ENCODE measurements at places on chromosomes 1 and 21.

GRCh38 chr1:228989676-228989991, 254.4 kb downstream of the RHOU start:
- no peak for DNase-seq

DNA sequence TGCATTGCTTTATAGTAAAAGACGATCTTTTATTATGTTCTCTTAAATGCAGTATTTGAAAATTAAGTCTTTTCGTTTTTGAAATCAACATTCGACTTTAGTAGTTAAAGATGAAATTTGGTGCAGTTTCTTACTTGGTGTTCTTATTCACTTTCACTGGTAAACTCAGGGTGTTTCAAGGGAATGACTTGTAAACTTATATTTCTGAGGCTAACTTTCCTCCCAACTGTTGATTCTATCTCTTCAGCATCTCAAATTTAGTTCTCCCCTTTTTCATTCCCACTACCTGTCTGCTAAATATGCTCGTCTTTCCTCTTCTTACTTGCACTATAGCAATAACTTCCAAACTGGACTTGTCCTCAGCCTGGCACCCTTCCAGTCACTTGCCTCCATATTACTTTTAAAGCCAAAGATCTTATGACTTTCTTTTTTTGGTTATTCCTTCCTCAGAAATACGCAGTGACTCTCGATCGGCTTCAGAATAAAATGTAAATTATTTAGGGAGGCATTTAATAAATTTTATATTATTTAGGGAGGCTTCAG, 988 bp downstream of the SLC35A3 start:
- no peak for DNase-seq

GRCh38 chr1:6497867-6498575, 6.6 kb upstream of the PLEKHG5 start:
- no peak for DNase-seq

GRCh38 chr1:5125208-5125607, 470.8 kb downstream of the AJAP1 start:
- no peak for DNase-seq

DNA sequence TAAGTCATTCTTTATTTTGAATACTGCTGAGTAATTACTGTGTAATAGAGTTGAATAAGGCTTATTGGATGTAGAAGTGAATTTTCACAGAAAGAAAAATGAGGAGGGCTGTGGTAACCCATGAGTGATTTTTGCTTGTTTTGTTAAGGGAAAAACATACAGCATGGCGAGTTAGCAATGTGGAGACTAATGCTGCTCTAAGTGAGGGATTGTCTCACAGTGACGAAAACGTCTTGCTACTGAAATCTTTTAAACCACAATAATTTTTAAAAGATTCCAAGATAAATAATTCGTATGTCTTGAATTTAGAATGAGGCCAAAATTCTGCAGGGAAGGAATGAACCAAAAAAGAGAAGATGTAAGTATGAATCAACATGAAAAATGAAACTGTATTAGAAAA, 16.2 kb upstream of the PLA2G4A start:
- no peak for DNase-seq

DNA sequence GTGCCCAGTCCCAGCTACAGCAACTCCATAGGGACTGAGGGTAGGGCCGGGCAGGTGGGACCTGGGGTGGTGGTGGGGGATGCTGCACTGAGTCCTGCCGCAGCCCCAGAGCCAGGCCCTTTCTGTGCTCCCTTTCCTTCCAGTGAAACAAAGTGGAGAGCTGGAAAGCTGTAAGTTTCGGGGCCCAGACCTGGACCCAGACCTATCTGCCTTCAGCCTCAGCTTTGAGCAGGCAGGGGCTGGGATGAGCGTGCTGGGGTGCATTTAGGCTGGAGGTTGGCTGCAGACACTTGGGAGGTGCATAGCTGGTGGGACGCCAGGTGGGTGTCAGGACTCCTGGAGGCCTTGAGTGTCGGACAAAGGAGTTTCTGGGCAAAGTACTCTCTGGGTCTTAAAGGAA, 92.7 kb upstream of the C1orf174 start:
- no peak for DNase-seq

DNA sequence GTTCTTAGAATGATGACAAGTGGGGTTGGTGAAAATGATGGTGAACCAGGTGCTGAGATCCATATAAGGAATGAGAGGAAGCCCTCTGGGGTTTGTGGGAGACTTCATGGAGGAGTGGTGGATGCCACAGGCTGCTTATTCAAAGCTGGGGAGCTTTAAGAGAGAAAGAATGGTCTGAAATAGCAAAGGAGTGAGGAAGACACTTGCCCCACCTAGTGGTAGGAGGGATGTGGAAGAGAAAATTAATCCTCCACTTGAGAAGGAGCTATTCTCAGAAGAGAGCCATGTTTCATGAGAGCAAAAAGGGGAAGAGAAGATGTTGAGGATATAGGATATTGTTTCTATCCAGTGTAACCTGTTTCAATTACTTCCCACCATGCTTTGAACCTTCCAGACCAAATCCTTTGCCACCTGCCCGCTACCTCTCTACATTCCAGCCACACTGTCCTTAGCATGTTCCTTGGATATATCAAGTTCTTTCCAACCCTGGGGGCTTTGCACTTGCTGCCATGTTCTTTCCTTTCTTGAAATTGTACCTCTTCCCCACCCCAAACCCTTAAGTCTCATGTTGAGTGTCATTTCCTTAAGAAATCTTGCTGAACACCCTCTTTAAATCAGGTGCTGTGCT, 19.6 kb upstream of the ZNF648 start:
- peak; percentile 31 for DNase-seq

DNA sequence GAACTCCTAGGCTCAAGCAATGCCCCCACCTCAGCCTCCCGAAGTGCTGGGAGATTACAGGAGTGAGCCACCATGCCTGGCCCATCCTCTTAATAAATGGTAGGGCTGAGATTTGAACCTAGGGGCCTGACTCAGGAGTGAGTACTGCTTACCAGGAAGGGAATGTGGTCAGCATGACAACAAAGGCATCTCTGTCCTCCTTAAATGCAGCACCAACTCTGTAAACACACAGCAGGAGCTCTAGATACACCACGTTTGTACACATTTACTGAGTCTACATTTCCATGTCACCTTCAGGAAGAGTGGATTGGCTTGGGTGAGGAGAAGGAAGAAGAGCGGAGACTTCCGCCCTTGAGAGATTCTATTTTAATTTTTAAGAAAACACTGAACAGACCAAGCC, 38.5 kb downstream of the HIVEP3 start:
- no peak for DNase-seq

DNA sequence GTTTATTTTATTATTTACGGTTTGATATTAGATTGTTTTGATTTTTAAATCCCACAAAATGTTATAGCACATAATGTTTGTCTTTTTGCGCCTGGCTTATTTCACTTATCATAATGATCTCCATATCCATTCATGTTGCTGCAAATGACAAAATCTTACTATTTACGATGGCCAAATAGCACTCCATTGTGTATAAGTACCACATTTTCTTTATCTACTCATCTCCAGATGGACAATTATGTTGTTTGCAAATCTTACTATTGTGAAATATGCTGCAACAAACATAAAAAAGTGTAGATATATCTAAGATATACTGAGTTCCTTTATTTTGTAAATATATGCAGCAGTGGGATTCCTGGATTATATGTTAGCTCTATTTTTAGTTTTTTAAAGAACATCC, 1568.3 kb downstream of the AMY1C start:
- DNase-seq: no peak

DNA sequence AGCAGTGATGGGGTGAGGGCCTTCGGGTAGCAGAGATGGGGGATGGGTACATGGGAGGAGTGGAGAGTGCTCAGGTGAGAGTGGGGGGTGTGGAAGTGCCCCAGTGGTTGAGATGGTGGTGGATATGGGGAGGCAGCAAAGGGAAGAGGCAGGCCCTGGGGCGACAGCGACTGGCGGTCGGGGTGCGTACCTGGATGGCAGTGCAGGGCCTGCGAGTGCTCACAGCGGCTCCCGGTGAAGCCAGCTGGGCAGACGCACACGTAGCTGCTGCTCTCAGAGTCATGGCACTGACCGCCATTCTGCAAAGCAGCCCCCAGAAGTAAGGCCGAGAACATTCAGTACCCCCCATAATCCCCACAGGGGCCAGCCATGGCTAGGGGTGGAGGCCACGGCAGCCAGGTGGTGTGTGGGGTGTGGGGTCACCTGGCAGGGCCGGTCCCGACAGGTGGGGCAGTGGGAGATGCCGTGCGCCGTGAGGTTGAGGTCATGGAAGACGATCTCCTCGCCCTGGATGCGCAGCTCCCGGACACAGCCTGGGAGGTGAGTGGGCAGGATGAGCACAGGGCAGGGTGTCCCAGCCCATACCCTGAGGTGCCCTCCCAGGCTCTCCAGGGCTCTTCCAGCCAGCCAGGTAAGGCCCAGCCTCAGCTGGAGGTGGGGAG, 18.9 kb downstream of the LDLRAD2 start:
- DNase-seq: no peak

GRCh38 chr1:42420911-42421585, 34.8 kb downstream of the ZMYND12 start:
- no peak for DNase-seq

DNA sequence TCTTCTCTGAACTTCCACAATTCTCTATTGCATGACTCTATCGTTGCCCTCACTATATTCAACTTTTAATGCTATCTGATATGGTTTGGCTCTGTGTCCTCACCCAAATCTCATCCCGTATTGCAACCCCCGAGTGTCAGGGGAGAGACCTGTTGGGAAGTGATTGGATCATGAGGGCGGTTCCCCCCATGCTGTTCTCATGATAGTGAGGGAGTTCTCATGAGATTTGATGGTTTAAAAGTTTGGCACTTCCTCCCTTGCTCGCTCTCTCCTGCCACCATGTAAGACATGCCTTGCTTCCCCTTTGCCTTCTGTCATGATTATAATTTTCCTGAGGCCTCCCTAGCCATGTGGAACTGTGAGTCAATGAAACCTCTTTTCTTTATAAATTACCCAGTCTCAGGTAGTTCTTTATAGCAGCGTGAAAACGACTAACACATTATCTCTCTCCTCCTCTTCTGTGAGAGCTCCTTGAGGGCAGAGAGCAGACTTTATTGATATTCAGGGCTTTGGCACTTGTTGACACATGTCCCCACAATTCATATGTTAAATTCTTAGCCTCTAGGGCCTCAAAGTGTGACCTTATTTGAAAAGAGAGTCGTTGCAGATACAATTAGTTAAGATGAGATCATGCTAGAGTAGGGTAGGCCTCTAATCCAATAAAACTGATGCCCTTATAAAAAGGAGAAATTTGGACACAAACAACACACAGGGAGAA, 52.1 kb downstream of the ADCY10 start:
- no peak for DNase-seq

DNA sequence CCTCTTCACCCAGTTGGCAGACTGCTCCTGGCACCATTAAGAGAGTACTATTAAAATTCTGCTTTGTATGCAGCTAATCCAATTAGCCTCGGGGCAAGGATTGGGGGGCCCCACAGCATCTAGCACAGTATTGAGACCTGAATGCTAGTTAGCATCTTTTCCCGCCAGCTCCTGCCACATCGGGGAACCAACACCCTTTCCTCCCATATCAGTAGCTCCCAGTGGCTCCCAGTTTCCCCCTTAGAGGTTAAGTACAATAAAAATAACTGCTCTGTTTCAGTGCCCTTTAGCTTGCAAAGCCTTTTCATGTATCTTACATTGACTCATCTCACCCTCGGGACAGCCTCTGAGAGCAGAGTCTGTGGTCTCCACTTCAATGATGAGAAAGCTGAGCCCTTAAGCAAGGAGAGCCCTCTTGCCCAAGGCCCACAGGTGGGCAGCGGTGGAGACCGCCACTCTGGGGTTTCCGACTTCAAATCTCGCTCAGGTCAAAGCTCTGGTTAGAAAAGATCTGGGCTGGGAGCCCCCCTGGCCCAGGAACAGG, 4.2 kb upstream of the PMVK start:
- DNase-seq: no peak

DNA sequence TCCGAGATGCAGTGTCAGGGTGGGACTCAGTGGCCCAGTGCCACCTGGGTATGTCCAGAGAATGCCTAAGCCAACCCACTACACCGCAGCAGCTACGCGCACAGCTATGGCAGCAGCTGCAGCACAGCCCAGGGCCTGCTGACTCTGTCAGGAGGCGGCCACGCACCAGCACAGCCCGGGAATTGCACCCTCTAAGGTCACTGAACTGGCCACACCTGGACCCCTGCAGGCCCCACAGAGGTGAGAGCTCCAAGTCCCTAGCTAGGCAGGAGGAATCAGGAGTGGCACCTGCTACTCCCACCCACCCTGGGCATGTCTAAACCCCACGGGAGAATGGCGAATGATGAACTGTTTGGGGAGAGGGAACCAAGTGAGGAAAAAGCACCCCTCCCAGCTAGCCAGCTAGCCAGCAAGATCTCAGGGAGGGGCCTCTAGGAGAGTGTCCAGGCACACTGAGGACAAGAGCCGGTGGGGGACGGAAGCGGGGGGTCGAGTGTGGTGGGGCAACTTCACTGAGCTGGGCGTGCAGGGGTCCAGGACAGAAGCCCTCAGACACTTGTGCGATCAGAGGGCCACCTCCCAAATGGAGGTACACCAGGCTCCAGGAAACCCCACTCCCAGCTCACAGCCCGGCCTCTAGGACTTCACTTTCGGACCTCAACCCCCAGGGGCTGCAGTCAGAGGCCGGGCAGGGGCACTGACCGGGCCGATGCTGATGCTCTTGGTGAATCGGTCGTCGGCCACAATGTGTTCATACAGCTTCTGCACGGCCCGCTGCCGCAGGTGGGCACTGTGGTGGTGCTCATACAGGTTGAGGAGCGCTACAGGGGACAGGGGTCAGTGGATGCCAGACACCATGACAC, 13.9 kb downstream of the LSS start:
- no peak for DNase-seq

- peak; percentile 11 for DNase-seq
These were observed 6.5 kb downstream of the CNST start for GRCh38 chr1:246572785-246573184.

GRCh38 chr1:23533246-23534023, 2.4 kb upstream of the E2F2 start:
- DNase-seq: no peak

DNA sequence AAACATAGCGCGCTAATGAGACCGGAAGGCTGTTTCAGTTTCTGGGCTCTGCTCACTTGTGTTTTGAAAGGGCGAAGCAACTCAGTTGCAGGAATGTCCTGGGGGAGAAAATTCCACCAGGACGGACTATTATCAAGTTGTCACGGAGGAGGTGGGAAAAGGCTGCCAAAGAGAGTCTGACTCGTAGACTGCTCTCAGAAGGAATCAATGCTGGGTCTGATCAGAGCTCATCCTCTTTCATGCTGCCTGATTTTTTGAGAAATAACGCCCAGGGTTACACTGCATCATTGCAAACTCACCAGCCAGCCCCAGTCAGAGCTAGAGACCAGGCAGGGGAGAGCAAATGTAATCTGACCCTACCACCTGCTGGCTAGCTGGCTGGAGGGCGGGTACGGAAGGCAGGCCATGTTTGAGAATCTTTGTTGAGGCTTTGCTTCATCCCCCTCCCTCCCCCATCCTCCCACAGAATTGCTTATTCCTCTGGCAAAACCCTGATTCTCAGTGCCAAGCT, 36.4 kb upstream of the BCL9 start:
- no peak for DNase-seq

Data from naive thymus-derived CD4-positive, alpha-beta T cell (primary cell).